ENCODE measurements at places on chromosomes 1 and 21.

DNA sequence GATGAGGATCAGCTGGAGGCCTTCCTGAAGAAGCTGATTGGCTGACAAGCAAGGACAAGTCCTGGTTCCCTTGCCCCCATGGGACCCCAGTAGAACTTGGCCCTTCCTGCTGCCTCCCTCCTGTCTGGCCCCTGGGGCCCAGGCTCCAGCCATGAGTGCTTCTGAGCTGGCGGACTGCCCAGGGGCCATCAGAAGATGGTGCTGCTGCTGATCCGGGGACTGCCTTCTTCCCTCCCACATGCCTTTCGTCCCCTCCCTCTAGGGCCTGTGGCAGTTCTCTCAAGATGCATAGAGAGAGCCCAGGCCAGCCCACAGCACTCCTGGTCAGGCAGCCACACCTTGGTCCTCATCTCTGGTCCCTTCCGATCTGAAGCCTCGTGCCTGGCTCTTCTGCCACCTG is 57.9 kb upstream of the PRKACB start:
- DNase-seq, result no peak

GRCh38 chr1:226589008-226589733 is 40.6 kb downstream of the STUM start:
- DNase-seq, result no peak

- peak; percentile 29 for DNase-seq
Measured at GRCh38 chr1:145740269-145740668, 21.0 kb downstream of the CD160 start.

DNA sequence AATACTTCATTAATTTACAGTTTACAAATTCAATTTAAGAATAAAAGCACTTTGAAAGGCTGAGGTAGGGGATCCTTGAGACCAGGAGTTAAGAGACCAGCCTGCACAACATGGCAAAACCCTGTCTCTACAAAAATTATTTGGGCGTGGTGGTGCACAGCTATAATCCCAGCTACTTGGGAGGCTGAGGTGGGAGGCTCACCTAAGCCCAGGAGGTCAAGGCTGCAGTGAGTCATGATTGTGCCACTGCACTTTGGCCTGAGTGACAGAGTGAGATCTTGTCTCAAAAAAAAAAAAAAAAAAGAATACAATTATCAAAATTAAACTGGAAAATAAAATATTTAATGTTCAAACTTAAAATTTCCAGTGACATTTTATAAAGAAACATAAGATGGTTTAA is 72.2 kb downstream of the USP1 start:
- no peak for DNase-seq

GRCh38 chr1:106515375-106515774 is 541.1 kb upstream of the PRMT6 start:
- DNase-seq, result no peak

DNA sequence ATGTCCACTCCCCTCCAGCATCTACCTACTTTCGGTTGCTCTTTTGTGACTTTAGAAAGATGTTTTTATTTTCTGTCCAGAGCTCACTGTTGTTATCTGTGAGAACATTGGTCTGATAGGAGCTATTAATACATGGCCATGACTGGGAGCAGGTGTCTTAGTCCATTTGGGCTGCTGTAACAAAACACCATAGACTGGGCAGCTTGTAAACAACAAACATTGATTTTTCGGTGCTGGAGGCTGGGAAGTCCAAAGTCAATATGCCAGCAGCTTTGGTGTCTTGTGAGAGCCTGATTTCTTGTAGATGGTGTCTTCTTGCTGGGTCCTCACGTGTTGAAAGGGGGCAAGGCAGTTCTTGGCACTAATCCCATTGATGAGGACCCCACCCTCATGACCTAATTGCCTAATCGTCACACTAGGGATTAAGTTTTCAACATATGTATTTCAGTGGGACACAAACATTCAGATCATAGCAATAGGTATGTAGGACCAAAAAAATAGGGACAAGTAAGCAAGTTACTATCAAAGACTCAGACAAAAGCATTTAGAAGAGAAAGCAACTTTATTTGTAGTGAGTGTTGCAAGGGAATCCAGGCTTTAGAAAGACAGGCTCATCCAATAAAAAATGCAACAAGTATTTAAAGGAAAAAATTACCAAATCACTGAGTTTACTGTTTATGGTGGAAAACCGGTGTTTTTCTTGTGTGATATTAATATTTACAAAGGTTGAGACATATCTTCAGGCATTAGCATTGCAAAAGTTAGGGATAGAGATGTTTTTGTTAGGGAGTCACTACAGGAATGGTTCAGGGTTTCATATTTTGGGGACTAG is 55.2 kb upstream of the WDR26 start:
- no peak for DNase-seq

DNA sequence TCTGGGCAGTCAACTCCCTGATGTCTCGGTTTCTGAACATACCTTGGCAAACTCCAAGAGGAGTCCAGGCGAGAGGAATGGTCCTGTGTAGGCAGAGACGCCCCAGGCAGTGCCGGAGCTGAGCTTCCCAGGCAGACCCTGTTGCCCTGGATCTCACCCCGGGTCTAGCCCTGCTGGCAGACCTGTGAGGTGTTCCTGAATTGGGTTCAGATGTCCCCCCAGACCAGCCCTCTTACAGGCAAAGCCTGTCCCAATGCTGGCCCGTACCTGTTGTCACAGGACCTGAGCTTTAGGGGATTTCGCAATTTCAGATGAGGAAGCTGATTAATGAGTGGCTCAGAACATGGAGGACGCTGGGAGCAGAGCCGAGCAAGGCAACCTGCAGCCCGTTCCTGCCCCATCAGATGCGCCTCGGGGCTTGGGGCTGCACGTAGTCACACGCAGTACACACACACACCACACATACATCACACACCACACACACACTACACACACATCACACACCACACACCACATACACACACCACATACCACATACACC is 38.5 kb upstream of the PDE9A start:
- no peak for DNase-seq

DNA sequence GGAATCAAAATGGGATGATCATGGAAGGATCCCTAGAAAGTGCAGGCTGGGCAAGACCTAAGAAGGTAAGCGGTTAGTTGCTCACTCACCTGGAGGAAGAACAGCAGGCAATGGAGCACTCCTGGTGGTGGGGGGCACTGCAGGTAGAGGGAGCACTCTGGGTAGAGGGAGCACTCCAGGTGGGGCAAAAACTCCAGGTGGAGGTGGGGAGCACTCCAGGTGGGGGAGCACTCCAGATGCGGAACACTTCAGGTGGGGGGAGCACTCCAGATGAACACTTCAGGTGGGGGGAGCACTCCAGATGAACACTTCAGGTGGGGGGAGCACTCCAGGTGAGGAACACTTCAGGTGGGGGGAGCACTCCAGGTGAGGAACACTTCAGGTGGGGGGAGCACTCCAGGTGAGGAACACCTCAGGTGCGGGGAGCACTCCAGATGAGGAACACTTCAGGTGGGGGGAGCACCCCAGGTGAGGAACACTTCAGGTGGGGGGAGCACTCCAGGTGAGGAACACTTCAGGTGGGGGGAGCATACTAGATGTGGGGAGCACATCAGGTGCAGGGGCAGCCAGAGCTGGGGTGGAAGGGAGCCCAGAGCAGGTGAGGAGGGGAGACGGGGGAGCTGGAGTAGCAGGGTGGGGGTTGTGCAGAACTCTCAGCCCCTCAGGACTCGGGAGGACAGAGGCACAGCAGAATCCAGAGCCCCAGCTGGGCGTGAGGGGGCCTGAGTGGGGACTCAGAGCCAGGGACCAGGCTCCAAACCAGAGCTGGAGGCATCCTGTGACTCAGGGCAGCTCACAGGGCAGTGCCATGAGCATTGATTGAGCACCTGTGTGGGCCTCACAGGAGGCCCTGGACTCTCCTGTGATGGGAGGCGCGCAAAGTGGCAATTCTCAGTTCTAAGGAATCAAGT is 37.7 kb upstream of the COL6A1 start:
- no peak for DNase-seq

GRCh38 chr21:39812983-39813382 is 54.3 kb upstream of the PCP4 start:
- no peak for DNase-seq

GRCh38 chr1:240258910-240259309 is 167.2 kb downstream of the FMN2 start:
- DNase-seq, result peak; percentile 66

- DNase-seq, result no peak
Measured at GRCh38 chr21:46191257-46191685, 7.0 kb upstream of the SPATC1L start.

DNA sequence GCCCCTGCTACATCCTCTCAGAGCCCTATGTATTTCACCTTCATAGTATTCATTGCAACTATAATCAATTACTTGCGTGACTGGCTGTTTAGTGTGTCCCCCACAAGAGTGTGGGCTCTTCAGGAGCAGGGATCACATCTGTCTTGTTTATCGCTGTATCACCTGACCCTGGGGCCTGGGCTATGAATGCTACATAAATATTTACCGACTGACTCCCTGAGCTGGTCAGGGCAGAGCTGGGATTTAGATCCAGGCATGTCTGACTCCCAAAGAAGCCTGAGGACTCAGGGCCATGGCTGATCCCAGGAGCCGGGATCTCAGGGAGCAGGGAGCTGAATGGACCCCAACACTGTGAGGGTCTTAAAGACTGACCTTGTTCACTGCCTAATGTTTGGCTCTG is 49.7 kb downstream of the AHDC1 start:
- no peak for DNase-seq

GRCh38 chr1:30670240-30671060 is 52.9 kb downstream of the MATN1 start:
- DNase-seq, result peak; percentile 46

- DNase-seq, result no peak
Measured at GRCh38 chr1:164637461-164638375, 78.7 kb downstream of the PBX1 start.

DNA sequence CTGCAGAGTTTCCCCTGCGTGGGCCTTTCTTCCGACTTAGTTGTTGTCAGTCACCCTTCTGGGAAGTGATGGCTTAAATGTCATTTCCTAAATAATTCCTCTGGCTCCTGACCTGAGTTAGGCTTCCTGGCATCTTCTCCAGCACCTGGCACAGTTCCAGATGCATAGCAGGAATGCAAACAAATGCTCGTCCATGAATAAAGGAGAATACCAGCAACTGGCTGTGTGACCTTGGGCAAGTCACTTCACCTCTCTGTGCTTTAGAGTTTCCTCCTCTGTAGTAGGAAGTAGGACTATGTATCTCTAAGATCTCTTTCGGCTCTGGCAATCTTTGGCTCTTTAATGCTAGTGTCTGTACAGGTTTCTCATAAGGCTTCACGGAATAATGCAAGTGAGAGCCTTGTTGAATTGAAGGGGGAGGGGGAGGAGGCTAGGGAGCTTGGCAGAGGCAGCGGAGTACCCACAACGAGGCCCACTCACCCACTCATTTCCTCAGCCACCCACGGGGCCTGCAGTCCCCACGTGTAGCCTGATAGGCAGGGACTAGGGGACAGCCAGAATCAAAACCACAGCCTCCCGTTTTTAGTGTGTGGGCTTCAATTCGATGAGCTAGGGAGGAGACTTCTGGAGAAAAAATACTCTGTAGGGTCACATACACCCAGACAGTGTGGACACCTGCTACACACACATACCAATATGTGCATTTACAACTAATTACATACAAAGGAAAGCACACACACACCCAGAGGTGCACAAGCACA is 48.1 kb downstream of the TENT5C start:
- DNase-seq, result no peak

GRCh38 chr1:171084870-171085269 is 5.8 kb upstream of the FMO3 start:
- DNase-seq, result no peak

Measured in HFF-Myc (cell line).